ENCODE measurements at places on chromosomes 13 and 19. TPM values are rescaled to one million over a fixed set of nuclear protein-coding genes. Genes with fewer than 3 reads are reported as not detected.
A peak's percentile ranks its signal among the peaks of the same experiment; 100 is the strongest.

DNA sequence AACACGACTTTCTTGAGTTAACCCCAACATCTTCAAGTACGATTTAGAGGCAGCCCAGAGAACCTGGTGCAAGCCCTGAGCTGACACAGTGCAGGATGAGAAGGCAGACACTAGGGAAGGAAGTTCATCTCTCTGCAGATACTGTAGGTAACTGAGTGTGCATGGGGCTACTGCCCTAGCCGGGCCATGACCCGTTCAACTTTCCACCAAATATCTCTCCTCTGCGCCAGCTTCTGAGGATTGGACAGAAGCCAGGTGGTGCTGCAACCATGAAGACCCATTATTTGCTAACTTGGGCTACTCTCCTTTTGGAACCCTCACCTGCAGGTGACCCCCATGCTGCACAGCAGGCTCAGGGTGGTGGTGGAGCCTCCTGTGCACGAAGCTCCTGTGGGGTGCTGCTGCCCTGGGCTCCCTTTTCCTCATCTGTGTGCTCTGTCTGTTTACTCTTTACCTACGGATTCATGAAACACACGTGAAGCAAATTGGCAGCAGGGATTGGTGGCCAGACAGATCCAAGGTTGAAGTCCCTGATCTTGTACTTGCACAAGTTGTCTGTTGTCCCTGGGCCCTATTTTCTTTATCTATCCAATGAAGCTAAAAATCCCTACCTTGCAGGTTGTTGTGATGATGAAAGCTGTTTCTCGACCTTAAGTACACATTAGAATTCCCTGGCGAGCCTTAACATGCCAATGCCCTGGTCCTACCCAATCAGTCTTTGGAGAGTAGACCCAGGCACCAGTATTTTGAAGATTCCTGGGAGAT, 227.8 kb downstream of the LACC1 start:
- no peak for DNase-seq

DNA sequence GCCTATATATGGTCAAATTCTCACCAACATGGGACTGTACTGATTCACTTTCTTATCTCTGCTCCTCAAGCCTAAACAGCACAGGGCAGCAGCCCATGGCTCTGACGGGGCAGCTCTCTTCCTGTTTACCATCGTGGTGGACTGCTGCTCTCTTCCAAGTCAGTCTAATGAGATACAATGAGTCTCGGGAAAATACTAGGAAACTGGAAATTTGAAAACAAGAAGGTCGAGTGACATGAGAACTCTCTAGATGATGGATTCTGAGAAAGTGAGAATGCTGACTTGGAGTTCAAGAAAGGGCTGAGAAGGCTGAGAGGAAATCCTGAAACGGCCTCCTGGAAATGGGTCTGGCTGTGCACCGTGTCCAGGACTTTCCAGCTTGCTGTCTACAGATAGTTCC, 122.8 kb upstream of the ARGLU1 start:
- no peak for DNase-seq

DNA sequence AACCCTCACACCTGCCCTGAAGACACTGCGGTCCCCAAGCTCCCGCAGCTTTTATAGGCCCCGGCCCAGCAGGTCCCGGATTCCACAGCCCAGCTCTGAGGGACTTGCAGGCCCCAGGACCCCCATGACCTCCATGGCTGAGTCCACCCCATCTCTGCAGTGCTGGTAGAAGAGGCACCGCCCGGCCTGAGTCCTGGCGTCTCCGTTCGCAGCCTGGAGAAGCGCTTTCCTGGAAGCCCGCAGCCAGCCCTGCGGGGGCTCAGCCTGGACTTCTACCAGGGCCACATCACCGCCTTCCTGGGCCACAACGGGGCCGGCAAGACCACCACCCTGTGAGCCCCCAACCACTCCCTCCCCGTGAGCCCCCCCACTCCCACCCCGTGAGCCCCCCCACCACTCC, 9.2 kb downstream of the ABCA7 start:
- DNase-seq, result no peak

DNA sequence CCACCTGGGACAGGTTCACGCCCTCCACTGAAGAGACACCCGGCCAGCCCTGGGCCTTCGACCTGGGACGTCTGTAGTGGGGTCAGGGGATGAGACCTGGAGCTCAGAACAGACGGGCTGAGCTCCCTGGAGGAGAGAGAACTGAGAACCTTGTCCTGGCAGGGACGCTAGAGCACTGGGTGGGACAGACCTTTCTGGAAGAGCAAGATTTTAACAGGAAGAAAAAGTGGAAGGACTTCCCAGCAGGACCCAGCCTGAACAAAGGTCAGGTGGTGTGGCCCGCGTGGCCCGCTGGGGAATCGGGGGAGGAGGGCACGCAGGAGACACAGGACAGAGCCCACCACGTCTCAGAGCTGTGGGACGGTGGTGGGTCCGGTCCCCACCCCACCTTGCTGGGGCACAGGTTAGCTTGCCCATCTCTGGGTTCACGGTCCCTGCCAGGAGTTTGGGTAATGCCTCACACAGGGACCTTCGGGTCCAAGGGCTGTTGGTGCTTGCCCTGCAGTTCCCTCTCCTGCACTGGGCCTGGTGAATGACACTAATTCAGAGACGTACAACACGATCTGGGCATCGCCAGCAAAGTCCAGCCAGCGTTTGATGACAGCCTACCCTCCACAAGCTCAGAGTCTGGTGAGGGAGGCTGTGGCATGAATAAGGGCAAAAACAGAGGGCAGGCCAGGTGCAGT, 1.2 kb upstream of the EFNA2 start:
- DNase-seq, result no peak

DNA sequence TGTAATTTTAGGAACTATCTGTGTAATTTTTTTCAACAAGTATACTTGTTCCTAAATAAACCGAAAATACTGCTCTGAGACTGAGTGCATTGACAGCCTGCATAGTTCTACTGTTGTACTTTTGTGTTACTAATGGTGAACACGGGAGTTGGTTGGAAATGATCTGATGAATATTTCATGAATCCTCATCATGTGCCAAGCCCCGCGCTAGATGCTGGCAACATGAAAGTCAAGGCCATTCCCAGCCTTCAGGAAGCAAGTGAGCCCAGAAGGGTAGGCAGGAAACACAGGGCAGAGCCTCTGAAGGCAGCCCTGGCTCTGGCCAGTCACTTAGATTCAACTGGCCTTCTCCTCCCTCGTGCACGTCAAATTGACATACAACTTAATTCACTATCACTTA, 106.1 kb downstream of the ABCC4 start:
- DNase-seq, result no peak

DNA sequence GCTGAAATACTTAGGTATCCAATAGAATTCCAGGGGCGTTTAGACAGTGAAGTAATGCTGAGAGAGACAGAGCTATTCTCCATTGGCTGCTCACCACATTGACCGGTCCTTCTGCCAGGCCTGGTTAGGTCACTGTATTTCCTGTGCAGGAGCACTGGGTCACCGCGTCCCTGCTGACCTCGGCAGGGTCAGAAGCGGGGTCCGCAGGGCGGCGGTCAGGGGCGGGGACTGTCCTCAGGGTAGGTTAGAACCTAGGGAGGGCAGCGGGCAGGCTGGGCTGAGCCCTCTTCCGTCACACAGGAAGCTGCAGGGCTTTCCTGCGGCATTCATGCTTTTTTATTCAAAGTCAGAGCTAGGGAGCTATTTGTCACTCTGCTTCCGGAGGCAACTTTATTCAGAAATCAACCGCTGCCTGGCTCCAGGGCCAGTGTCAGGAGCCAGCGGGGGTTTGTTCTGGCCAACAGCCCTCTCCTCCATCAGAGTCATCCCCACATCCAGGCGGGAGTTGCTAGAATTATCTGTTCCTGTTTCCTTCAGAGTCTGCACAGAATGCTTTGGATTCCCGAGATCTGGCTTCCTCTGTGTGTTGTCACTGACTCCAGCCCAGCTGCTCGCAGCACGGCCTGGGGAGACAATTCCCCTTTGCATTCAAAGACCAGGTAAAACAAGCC, 81.2 kb upstream of the WASF3 start:
- peak; percentile 19 for DNase-seq

GRCh38 chr13:38636073-38636472, 50.8 kb upstream of the FREM2 start:
- no peak for DNase-seq

DNA sequence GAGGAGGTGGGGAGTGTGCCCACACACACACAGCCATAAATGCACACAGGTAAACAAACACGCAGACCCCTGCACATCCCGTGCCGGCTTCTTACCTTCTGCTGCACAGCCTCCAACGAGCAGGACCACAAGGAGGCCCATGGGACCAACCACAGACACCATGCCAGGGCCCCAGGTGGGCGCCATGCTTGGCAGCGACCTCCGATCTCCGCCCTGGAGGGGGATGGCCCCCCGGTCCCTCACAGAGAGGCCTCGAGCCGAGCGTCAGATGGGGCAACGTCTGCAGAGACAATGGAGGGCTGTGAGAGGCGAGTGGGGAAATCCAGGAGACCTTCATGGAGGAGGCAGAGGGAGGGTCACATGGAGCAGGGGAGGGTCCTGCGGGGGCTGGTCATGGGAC, 54.7 kb downstream of the PTPRS start:
- DNase-seq, result no peak

DNA sequence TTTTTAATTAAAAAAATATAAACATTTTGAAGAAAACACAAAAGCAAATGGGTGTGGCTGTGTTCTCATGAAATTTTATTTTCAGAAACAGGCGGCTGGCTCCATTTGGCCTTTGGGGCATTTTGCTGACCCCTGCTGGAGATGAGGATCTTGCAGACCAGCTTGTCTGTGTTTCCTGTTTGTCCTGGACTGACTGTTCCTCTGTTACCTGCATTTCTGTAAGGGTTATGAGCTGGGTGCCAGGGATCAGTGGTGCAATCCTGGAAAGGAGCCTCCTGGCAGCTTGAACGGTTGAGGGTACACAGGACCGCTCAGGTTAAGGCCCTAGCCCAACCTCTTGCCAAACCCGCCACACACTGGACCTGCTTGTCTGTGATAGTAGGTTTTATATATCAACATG, 49.9 kb downstream of the ZNF787 start:
- DNase-seq, result no peak

DNA sequence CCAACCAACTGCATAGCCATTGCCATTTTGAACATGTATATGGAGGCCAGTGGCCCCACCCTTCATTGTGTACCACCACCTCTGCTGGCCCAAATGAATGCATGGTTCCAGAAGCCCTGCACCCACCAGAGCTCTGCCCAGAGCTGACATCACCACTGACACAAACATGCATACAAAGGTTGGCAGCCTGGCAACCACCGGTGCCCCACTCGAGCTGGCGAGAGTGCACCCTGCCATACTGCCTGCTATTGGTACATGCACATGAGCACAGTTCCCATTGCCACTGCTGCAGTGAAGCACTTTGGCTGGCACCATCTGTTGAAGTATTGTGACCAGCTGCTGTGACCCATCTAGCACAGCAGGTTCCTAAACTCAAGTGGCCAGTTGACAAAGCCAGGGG, 1564.9 kb downstream of the OLFM4 start:
- DNase-seq, result no peak

- DNase-seq, result no peak
Measured at GRCh38 chr19:18660051-18660910, 23.2 kb upstream of the CRTC1 start.

Gene MEIOSIN
- not detected for total RNA-seq

Gene CEACAM16
- total RNA-seq, result not detected
